ENCODE measurements at places on chromosomes 13 and 19.

- no peak for DNase-seq
Observed at GRCh38 chr19:39997638-39998216, 867 bp downstream of the ZNF546 start.

- no peak for DNase-seq
Observed at GRCh38 chr13:74755065-74755464, 620.9 kb upstream of the KLF12 start.

DNA sequence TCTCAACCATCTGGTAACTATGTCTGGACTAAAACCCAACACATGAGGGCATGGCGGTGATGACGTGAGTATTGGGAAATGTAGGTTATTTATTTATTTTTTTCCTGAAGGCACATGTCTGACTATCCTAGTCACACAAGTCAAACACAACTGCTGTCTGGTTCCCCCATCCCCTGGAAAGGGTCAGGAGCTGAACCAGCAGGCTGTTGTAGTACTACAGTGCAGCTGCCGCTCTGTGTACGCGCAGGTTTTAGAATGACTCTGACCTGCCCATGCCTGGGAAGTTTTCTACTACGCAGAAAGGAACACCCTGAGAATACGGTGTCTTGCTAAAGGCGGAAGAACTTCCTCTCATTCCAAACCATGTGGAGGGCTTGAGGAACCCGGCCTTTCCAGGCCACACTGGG is 1.2 kb downstream of the SLC7A1 start:
- no peak for DNase-seq

- no peak for DNase-seq
Observed at GRCh38 chr13:52938065-52938464, 89.6 kb upstream of the PCDH8 start.

DNA sequence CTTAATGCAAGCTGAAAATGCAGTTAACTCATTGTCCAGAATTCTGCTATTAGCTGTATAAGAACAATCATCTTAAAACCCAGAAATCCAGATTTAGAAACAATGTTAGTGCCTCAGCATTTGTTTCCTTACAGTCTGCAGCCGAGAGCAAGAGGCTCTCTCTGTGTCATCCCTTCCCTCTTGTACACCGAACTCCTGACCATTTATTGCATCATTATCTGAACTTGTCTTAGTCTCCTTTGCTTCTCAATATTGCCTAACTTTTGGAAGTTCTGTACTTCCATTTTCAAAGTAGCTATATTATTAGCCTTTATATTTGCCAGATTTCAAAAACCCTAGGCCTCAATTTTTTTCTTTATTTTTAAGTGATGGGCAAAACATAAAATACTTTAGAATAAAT is 27.1 kb downstream of the RNASEH2B start:
- no peak for DNase-seq

DNA sequence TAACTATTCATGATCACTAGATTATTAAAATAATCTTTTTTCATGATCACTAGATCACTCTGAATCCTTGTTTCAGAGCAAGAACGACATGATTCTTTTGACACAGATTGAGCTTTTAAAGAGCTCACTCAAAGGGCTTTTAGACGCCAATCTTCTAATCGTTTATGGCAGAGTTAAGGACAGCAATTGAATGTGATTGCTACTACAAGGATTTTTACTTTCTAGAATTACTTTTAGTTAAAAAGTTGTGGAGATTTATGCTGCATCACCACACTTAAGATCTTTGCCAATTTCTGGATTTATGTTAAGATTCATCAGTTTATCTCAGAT is 1.3 kb downstream of the EXOSC8 start:
- no peak for DNase-seq
